NCI-H187 (cell line): ENCODE measurements at places on chromosomes 7 and 10.

DNA sequence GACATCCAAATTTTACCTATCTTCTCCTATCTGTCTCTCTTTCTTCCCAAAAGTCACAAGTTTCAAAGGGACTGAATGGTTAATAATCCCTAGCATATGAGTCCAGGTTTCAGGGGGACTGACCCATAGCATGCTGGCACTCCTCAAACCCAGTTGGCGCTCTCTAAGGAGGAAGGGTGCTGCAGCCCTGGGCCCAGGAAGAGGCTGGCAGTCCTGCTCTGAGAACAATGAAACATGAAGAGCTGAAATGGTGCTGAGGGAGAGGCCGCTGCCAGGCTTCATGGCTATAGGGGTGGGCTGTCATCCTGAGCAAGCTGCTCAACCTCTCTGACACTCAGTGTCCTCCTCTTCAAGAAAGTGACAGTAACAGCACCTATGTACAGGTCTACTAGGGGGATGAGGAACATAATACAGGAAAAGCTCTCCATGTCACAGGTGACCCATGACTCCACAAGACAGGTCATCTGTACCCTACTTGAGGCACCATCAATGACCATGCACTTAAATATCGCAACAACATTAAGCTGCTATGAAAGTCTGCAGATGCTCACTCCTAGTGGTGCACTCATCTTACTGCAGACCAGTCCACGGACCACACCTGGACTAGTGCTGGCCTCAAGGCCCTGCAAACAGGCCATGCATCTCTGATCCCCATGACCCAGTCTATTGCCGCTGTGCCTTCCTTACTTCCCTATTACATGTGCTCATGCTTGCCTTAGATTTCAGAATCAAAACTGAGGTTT lies 17.0 kb downstream of the COBL start:
- no peak for DNase-seq

- no peak for DNase-seq
These were observed 28.3 kb upstream of the MSMB start for GRCh38 chr10:46074196-46074946.

DNA sequence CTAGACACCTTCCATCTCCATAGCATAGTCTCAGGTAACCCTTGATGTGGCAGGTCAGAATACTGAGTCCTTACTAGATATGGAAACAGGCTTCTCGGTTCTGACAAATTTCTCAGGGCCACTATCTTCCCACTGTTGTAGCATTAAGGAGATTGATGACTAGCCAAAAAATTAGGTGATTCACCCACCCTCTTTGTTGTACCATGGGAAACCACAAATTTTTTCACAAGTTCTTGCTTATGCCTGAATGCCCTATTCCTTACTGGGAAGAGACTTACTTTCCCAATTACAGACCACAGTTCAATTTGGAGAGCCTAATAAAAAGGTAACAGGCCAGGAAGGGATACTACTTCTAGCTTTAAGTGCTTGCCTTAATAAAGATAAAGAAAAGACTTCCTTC lies 948.8 kb downstream of the GRM8 start:
- DNase-seq = no peak

DNA sequence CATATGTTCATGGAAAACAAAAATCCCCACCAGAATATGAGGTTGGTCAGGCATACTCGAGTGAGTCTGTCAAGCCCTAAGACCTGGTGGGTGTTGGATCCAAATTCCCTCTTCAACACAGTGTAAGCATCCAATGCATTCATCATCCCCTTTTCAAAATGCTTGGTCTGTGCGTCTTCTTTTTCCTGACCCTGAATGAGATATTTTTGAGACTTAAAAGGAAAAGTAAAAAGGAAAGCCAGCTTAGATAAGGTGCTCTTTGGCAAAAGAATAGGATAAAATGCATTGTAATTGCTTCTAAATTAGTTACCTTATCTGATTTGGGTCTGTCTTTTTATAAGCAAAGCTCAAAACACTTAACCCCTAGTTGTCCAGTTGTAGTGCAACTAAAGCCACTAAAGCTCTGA lies 331.5 kb downstream of the PTEN start:
- DNase-seq = no peak

- no peak for DNase-seq
These were observed 32.2 kb downstream of the ADAM22 start for GRCh38 chr7:87966271-87966670.
